ENCODE measurements at places on chromosomes 4 and X. TPM values are rescaled to one million over a fixed set of nuclear protein-coding genes. Genes with fewer than 3 reads are reported as not detected.
A peak's percentile ranks its signal among the peaks of the same experiment; 100 is the strongest.

GRCh38 chr4:20254511-20255250 is 3.0 kb downstream of the SLIT2 start:
- no peak for DNase-seq

Gene MAGEC2
- not detected for polyA plus RNA-seq

GRCh38 chr4:151603377-151603776 is 157.4 kb downstream of the GATB start:
- no peak for DNase-seq

GRCh38 chr4:121219227-121219626 is 55.1 kb upstream of the TNIP3 start:
- no peak for DNase-seq

- no peak for DNase-seq
Observed at GRCh38 chrX:49270249-49270921, 792 bp downstream of the PPP1R3F start.

- DNase-seq, result no peak
Observed at GRCh38 chrX:112678831-112679230, 907 bp downstream of the LHFPL1 start.

DNA sequence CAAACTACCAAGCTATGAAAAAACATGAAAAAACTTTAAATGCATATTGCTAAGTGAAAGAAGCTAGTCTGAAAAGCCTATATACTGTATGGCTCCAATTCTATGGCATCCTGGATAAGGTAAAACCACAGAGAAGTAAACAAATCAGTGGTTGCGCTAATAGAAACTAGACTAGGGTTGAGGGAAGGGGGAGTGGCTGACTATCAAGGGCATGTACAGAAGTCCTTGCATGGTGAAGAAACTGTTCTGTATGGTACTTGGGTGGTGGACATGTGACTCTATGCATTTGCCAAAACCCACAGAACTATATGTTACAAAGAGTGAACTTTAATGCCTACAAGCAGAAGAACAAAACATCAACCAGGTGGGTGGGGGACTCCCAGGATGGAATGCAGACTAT is 96.8 kb downstream of the MTMR1 start:
- no peak for DNase-seq

Gene NBDY
- polyA plus RNA-seq, result 104 TPM

GRCh38 chr4:140719686-140720085 is 36.5 kb downstream of the TBC1D9 start:
- DNase-seq, result no peak

GRCh38 chr4:4724321-4724720 is 135.1 kb upstream of the MSX1 start:
- DNase-seq, result no peak

- DNase-seq, result peak; percentile 54
Observed at GRCh38 chr4:118762730-118763477, 73.0 kb downstream of the SEC24D start.

- DNase-seq, result no peak
Observed at GRCh38 chrX:130715299-130715698, 187.7 kb downstream of the ENOX2 start.

Gene SMR3B
- not detected for polyA plus RNA-seq

GRCh38 chrX:134388161-134389109 is 71.5 kb upstream of the HPRT1 start:
- DNase-seq, result no peak
